ENCODE measurements at places on chromosomes 11 and 22. TPM values are rescaled to one million over a fixed set of nuclear protein-coding genes. Genes with fewer than 3 reads are reported as not detected.

- no peak overlapping the region for H3K4me3 ChIP-seq
- no peak overlapping the region for H3K27ac ChIP-seq
- DNase-seq, result peak; percentile 7
- no peaks in the 10 kb centered on the region for H3K27me3 ChIP-seq
- no peaks in the 10 kb centered on the region for H3K36me3 ChIP-seq
Observed at GRCh38 chr11:101862391-101863233, 52.2 kb upstream of the CEP126 start.

DNA sequence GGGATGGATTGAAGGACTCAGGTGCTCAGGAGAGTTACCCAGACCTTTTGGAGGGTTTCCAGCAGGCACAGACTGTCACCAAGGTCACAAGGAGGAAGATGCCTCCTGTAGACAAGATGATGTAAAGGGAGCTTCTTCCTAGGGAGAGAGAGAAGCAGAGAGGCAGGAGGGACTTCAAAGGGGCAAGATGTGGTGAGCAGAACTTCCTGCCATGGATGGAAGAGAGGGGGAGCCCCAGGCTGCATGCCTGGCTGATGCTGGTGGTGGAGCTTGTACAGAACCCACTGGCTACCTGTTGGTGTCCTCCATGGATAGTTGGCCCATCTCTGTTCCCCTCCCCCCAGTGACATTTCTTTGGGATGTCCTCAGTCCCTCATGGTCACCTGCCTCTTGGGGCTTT is 4.2 kb downstream of the HEPN1 start:
- H3K36me3 ChIP-seq, result no peaks in the 10 kb centered on the region
- H3K27me3 ChIP-seq, result no peaks in the 10 kb centered on the region
- DNase-seq, result no peak
- no peaks in the 10 kb centered on the region for H3K4me1 ChIP-seq
- H3K4me3 ChIP-seq, result no peak overlapping the region
- H3K27ac ChIP-seq, result no peak overlapping the region

- no peaks in the 10 kb centered on the region for H3K4me1 ChIP-seq
- DNase-seq, result no peak
- peak overlapping the region; percentile 40 for H3K4me3 ChIP-seq
- peaks cover 3% of the 10 kb centered on the region for H3K27me3 ChIP-seq
- no peak overlapping the region for H3K27ac ChIP-seq
Observed at GRCh38 chr22:49051491-49052022, 776.1 kb downstream of the BRD1 start.

MS4A3 gene
- total RNA-seq, result not detected

GRCh38 chr11:113255741-113256140 is 58.6 kb upstream of the TTC12 start:
- no peak overlapping the region for H3K27ac ChIP-seq
- DNase-seq, result no peak
- no peaks in the 10 kb centered on the region for H3K4me1 ChIP-seq
- no peaks in the 10 kb centered on the region for H3K27me3 ChIP-seq

DNA sequence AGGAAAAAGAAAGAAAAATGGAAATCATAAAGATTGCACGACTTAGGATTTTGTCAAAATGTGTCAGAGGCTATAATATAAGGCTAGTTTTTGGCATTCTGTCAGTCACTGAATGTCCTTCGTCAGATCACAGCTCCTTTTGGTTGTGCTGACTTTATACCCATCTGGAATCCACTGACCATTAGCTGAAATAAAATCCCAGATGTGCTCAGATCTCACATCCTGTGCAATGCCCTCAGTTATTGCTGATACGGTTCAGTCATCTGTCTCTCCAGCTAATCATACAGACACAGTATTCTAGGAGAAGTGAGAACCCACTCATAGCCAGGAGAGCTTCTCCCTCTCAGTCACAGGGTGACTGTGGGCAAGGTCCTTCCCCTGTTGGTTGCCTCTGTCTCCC is 11.5 kb downstream of the CD44 start:
- H3K36me3 ChIP-seq, result no peaks in the 10 kb centered on the region
- no peak for DNase-seq
- no peak overlapping the region for H3K27ac ChIP-seq
- no peak overlapping the region for H3K4me3 ChIP-seq
- peaks cover 60% of the 10 kb centered on the region for H3K4me1 ChIP-seq
- H3K27me3 ChIP-seq, result no peaks in the 10 kb centered on the region

P4HA3 gene
- 0.27 TPM for total RNA-seq

DNA sequence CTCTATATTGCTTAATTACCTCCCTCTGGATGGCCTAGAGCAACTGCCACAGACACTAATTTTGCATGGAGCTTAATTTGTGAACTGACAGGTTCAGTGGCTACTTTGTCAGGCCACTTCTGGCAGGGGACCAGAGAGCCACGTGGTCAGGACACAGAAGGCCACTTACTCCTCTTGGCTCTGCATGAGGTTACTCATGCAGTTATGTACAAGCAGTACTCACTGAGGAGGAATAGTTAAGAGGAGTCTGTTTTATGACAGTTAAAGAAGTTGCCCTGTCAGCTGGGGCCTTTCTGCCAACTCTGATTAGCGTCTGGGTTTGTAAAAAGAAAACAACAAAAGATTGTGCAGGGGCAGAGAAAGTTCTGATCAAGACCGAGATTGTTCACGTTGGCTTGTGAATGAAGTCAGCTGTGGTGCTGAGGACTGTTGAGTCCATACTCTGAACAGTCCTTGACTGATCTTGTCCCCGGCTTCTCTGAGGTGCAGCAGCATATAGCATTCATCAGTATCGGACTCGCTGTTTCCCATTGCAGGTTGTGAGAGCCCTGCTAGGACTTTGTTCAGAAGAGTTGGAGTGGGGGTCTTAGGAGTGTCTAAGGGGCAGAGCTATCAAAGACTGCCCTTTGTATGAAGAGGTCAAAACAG is 41.4 kb downstream of the PPFIBP2 start:
- DNase-seq, result peak; percentile 86
- peaks cover 10% of the 10 kb centered on the region for H3K4me1 ChIP-seq
- H3K27me3 ChIP-seq, result no peaks in the 10 kb centered on the region
- H3K36me3 ChIP-seq, result no peaks in the 10 kb centered on the region
- H3K27ac ChIP-seq, result peak overlapping the region; percentile 60

TTC28 gene
- 7.6 TPM for total RNA-seq

C11orf86 gene
- total RNA-seq, result 21.0 TPM

GRCh38 chr11:33560729-33561128 is 139.9 kb downstream of the C11orf91 start:
- no peaks in the 10 kb centered on the region for H3K4me1 ChIP-seq
- H3K27me3 ChIP-seq, result no peaks in the 10 kb centered on the region
- no peaks in the 10 kb centered on the region for H3K36me3 ChIP-seq
- no peak overlapping the region for H3K27ac ChIP-seq
- H3K4me3 ChIP-seq, result no peak overlapping the region
- DNase-seq, result no peak

FOLR2 gene
- not detected for total RNA-seq

DNA sequence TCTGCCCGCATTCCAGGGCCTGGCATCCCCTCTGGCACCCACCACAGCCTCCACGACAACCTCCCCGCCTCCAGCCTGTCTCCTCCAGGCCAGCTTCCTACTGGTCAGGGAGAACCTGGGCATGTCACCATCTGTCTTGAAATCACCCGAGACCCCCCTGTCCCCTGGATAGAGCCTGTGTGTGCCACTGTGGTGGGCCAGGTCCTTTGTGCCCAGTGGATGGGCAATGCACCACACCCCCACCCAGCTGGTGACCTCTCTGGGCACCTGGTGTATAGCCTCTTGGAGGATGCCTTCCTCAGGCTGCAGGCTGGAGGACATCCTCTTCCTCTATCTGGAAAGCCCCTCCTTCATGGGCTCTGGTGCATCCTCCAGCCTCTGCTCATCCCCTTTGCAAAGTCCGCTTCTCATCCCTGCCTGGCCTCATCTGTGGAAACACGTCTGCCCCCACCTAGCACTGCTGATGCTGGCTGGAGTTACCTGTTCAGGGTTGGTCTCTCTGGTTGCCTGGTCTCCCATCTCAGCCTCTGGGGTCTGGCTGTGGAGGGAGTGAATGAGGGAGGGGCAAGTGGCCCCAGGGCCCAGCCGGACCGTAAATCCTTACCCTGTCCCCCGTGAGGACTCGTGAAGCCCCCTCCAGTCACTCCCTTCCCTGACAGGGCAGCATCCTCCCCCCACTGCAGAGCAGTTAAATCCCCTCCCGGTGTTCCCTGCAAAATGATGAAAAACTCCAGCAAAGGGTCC is 589.6 kb downstream of the TBC1D22A start:
- H3K27ac ChIP-seq, result no peak overlapping the region
- no peaks in the 10 kb centered on the region for H3K27me3 ChIP-seq
- H3K4me1 ChIP-seq, result no peaks in the 10 kb centered on the region
- H3K4me3 ChIP-seq, result no peak overlapping the region

SCGB1A1 gene
- total RNA-seq, result not detected

- H3K27me3 ChIP-seq, result no peaks in the 10 kb centered on the region
- H3K4me3 ChIP-seq, result no peak overlapping the region
- H3K4me1 ChIP-seq, result peaks cover 8% of the 10 kb centered on the region
- H3K27ac ChIP-seq, result no peak overlapping the region
- no peaks in the 10 kb centered on the region for H3K36me3 ChIP-seq
Observed at GRCh38 chr22:49775867-49776511, 51.7 kb downstream of the BRD1 start.

GRCh38 chr22:46581538-46582244 is 38.5 kb upstream of the GRAMD4 start:
- H3K4me1 ChIP-seq, result peaks cover 85% of the 10 kb centered on the region
- H3K4me3 ChIP-seq, result no peak overlapping the region
- no peaks in the 10 kb centered on the region for H3K27me3 ChIP-seq
- peak; percentile 59 for DNase-seq

IL18 gene
- 18.1 TPM for total RNA-seq

GRCh38 chr11:112392904-112393303 is 132.2 kb upstream of the PLET1 start:
- no peaks in the 10 kb centered on the region for H3K36me3 ChIP-seq
- no peaks in the 10 kb centered on the region for H3K4me1 ChIP-seq
- no peak for DNase-seq
- H3K27me3 ChIP-seq, result no peaks in the 10 kb centered on the region
- no peak overlapping the region for H3K27ac ChIP-seq

- no peak for DNase-seq
- no peak overlapping the region for H3K4me3 ChIP-seq
- no peaks in the 10 kb centered on the region for H3K27me3 ChIP-seq
- no peaks in the 10 kb centered on the region for H3K4me1 ChIP-seq
Observed at GRCh38 chr11:86500500-86501140, 125.9 kb downstream of the CCDC81 start.

DNA sequence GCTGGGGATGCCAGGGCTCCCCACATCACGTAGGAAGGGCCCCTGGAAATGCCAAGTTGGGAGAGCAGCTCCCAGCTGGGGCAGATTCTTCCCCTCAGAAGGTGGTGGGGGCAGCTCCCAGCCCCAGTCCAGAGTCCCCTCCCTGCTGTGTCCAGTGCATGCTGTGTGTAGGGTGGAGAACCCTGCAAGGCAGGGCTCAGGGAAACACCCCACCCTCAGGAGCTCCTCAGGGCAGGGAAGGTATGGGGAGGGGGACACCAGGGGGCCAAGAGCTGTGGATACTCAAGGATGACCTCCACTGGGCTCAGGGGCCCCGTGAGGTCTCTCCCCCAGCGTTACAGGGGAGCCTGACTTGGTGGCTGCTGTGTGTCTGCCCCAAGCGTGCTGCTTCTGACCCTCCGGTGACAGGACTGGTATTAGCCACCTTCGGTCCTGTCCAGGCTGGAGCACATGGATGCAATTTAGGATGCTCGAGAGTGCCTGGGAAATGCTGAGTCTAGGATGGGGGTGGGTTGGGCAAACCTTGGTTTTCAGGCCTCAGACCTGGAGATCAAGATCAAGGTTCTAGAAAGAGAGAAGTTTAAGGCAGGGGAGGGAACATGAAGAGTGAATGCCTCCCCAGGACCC is 16.1 kb upstream of the CABP7 start:
- peak overlapping the region; percentile 39 for H3K27ac ChIP-seq
- H3K36me3 ChIP-seq, result no peaks in the 10 kb centered on the region
- DNase-seq, result no peak
- no peak overlapping the region for H3K4me3 ChIP-seq
- peaks cover 14% of the 10 kb centered on the region for H3K27me3 ChIP-seq

MAPK8IP2 gene
- 1.4 TPM for total RNA-seq

DNA sequence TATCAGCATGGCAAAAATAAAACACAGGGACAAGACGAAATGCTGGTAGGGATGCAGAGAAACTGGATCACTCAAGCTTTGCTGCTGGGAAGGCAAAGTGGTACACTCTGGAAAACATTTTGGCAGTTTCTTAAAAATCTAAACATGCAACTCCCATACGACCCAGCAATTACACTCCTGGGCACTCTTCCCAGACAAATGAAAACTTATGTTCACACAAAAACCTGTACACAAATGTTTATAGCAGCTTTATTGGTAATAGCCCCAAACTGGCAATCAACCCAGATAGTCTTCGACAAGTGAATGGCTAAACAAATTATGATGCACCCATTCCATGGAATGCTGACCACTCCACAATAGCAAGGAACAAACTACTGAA is 35.8 kb upstream of the PRR5 start:
- peaks cover 8% of the 10 kb centered on the region for H3K4me1 ChIP-seq
- H3K4me3 ChIP-seq, result no peak overlapping the region
- H3K27me3 ChIP-seq, result peaks cover 28% of the 10 kb centered on the region

- peaks cover 29% of the 10 kb centered on the region for H3K4me1 ChIP-seq
- no peak overlapping the region for H3K4me3 ChIP-seq
- no peaks in the 10 kb centered on the region for H3K27me3 ChIP-seq
- DNase-seq, result peak; percentile 54
Observed at GRCh38 chr11:117970400-117971024, 15.7 kb upstream of the IL10RA start.

DNA sequence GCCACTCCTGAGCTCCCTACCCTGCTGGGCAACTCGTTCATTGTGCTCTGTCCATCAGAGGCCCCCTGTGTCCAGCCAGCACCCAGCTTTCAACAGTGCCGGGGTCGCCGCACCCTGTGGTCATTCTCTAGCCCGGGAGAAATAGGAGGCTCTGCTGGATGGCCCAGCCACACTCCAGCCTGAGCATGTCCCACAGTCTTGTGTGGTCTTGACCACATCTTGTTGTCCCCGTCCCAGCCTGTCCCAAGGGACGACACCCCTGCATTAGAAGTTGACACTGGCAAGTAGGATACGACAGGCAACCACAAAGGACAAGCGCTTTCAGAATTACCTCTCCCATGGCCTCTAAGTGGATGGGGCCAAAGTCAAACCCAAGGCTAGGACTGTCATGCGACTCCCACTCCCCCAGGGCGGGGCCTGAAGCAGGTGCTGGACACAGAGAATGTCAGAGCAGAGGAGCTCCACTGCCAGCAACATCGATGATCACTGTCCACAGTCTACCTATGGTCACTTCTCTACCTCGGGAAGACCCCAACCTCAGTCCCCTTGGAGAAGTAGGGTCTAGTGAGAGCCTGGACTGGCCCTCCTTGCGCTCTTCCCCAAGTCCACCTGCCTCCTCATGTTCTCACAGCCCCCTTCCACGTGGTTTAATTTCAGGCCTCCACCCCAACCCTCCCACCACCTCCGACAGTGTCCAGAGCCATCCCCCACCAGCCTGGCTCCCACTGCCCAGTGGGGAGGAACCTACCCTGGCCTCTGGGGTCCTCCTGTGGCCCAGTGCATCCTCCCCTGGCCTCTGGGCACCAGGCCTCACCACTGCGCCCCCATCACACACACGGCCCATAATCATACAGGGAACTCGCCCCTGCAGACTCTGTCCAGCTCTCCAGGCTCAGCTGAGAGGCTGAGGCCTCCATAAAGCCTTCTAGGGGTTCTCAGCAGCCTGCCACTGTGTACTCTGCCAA is 4.4 kb upstream of the DGCR2 start:
- H3K4me3 ChIP-seq, result no peak overlapping the region
- no peaks in the 10 kb centered on the region for H3K27me3 ChIP-seq
- no peak overlapping the region for H3K27ac ChIP-seq
- no peaks in the 10 kb centered on the region for H3K4me1 ChIP-seq
- no peaks in the 10 kb centered on the region for H3K36me3 ChIP-seq
- no peak for DNase-seq
